NK-92 treated with Interleukin-12 subunit alpha and Interleukin-12 subunit beta, amount 100 ng/mL, for 24 hours (cell line): ENCODE measurements at places on chromosomes 2 and 18.

- no peak for DNase-seq
Observed at GRCh38 chr2:99694331-99694730, 204.5 kb upstream of the REV1 start.

- DNase-seq = no peak
Observed at GRCh38 chr2:96254571-96254970, 11.2 kb downstream of the TMEM127 start.

DNA sequence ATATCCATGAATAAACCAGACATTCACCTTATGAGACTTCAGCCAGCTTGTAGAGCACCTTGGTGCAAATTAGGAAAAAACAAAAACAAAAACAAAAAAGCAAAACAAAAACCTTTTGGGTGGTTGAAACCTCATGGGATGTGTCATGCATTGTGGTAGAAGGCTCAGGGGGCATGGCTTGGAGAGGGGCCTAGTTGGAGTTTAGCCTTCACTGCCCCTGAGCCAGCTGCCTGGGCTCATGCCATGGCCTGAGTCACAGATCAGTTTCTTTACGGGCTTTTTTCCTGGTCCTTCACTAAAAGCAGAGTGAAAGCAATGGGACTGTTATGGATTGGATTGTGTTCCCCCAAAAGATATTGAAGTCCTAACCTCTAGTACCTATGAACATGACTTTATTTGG, 22.0 kb upstream of the DAPL1 start:
- DNase-seq = no peak

DNA sequence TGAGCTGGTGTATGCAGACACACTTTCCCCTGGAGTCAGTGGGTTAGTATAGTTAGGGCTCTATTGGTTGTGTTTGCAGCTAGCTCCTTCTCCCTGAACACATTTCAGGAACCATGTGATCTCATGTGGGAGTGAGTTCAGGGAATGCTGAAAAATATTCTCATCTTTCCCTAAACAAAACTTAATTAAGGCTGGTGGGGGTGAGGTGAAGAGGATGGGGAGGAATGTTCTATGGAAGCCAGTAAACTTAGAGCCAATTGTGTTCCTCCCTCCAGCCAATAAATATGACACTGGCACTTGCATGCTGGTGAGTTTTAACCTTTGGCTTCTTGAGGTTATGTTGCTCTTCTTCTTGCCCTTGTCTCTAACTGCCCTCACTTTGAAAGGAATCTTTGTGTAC, 952 bp downstream of the MGAT5 start:
- no peak for DNase-seq

DNA sequence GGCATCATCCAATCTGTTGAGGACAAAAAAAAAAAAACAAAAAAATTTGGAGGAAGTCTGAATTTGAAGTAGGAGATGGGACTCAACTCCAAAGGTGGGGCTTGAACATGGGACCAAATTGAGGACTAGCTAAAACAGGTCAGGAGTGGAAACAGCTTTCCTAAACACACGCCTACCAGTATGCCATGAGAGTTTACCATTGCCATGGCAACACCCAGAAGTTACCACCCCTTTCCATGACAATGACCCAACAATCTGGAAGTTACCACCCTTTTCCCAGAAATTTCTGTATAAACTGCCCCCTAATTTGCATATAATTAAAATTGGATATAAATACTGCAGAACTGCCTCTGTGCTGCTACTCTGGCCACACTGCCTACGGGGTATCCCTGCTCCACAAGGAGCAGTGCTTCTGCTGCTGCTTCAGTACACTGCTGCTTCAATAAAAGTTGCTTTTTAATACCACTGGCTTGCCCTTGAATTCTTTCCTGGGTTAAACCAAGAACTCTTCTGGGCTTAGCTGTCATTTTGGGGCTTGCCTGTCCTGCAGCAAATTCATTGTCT, 73.3 kb upstream of the FSIP2 start:
- DNase-seq = no peak

DNA sequence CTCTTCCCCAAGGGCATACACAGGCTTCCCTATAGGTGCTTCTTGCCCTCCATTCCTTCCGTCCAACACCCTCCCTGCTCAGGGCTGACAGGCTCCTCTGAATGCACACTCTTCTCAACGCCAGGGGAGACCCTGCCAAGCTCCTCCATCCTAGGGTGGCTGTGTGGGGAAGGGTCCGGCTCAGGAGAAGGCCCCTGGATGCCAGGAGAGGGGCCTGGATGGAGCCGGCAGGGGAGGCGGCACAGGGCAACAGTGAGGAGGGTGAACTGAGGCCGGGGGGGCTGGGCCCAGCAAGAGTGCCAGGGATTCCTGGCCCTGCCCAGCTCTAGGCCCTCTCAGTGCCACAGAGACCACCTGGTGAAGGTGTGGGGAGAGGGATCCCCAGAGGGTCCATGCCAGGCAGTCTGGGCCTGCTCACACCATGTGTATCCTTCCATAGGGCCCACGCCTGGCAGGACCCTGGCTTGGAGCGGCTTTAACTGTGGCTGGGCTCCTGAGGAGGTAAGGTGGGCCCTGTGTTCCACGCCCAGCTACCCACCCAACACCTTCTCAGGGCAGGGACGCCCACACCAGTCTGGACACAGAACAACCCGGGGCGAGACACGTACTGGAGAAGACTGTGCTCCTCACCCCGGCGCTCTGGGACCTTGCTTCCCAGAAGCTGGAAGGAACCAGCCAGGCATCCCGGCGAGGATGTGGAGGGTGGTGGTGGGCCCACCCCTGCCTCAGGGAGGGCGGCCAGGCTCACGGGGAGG, 26.6 kb downstream of the HS6ST1 start:
- no peak for DNase-seq

- DNase-seq = no peak
Observed at GRCh38 chr2:43846140-43846793, 7.5 kb downstream of the ABCG8 start.

DNA sequence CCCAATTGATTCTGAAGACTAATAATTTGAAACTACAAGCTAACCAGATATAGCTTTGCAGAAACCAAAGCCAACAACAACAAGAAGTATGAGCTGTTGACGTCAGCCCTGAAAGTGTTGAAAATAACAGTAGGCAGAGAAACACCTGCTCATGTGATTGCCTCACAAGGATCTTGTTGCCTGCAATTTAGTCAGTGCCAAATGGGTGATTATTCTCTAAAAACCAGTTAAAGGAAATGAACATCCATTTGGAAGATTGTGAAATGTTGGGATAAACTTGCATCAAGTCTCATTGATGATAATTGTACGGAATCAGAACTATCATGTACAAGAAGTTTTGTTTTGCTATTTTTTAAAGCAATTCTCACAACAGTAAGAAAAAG, 2.8 kb downstream of the CYTIP start:
- DNase-seq = no peak

DNA sequence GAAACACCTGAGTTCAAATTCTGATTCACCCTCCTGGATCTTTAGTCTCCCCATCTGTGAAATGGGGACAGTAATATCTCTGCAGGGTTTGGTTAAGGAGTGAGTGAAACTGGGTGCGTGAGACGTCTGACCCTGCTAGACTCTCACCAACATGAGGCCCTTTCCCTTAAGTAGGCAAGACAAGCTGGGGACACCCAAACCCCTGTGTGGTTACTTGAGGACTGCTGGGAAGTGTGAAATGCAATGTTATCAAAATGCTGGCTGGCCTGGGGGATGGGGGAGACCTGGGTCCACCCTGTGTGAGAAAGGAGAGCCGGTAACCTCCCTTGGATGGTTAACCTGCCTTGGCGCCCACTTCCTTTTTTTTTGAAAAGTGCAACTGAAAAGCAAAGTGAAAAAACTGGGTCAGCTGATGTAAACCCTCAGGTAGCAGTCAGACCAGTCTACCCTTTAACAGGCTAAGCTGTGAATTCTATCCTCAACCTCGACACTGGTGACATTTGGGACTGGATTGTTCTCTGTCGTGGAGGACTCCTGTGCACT, 82.3 kb downstream of the INPP5D start:
- peak; percentile 58 for DNase-seq

GRCh38 chr2:231803501-231804138, 17.4 kb downstream of the COPS7B start:
- no peak for DNase-seq

- DNase-seq = no peak
Observed at GRCh38 chr2:205720451-205720902, 38.2 kb downstream of the NRP2 start.

GRCh38 chr2:217789003-217789735, 213.6 kb downstream of the TNS1 start:
- peak; percentile 28 for DNase-seq

GRCh38 chr2:237134321-237135230, 48.9 kb downstream of the COPS8 start:
- DNase-seq = no peak

DNA sequence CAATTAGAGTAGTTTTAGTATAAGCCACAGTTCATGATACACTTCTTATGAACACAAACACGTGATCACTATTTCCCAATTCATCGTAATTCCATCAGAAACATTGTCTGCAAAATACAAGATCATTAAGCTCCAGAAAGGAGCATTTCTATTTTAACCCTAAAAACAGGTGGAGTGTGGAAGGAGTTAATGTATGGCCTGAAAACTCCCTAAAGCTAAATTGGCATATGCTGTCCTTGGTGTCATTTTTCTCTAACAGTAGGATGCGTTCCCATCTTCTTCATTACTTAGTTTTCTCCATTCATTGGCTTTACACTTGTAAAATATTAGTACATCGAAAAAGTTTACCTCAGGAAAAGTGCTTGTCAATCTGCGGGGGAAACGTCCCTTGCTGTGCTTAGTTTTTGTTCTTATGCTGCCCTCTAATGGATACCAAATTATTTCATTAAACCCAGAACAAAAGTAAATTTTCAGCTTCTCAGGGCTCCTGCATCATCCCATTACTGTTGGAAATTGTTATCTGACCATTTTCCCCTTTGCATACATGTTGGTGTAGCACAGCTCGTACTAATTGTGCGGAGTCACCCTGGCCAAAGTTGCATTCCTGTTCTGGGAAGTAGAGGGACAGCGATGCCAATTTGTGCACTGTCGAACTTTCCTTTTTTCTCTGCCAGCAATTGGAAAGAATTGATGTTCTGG, 153.4 kb downstream of the GPD2 start:
- DNase-seq = no peak

- no peak for DNase-seq
Observed at GRCh38 chr18:40855661-40856060, 1099.4 kb upstream of the PIK3C3 start.

DNA sequence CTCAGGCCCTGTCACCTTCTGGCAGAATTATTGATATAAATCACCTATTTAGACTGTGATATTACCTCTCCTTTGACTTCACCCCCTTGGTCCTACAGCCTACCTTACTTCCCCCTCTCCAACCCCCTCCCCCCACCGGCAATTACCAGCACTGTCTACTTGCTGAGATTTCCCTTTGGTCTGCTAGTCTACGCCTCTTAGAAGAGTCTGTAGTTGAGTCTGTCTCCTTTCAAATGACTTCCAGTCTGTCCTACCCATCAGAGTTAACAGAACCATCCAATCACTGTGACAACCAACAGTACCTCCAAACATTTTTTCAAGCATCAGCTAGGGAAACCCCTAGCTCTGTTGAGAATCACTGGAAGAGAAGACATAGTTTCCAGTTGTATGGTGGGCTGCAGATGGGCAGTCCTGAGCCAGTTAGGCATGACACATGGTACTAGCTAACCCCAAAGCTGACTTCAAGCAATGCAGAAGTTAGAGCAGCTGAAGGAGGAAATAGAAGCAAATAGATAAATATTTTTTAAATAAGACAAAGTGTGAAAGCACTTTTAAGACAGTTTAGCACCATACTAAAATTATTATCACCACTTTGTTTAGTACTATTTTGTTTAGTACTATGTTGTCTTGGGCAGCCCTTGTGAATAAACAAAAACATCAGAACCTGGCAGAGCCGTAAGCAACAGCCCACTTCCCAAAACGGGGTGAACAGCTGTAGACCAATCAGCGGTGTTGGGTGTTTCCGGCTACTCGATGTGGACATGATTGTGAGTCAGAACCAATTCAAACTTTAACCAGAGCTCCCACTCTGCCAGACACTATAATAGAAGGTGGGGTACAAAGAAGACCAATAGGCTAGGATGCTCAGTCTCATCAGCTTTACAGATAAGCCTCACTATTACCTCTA, 2.7 kb upstream of the ASNSD1 start:
- DNase-seq = no peak

DNA sequence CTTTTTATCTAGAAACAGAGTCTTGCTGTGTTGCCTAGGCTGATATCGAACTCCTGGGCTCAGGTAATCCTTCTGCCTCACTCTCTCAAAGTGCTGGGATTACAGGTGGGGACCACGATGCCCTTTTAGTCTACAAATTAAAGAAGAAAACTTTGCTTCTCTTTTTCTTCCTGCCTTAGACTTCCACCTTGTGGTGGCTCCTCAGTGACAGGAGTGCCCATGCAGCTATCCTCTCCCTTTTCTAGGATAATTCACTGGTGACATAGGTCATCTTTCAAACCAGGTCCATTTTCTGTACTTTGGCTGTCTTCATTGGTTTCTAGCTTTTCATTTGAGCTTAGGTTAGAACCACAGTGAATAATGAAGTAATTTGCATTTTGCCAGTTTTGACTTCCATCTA, 13.6 kb downstream of the DCAF17 start:
- no peak for DNase-seq

- DNase-seq = no peak
Observed at GRCh38 chr2:163757814-163758213, 22.0 kb upstream of the FIGN start.

GRCh38 chr2:118121101-118121500, 32.8 kb downstream of the INSIG2 start:
- no peak for DNase-seq

DNA sequence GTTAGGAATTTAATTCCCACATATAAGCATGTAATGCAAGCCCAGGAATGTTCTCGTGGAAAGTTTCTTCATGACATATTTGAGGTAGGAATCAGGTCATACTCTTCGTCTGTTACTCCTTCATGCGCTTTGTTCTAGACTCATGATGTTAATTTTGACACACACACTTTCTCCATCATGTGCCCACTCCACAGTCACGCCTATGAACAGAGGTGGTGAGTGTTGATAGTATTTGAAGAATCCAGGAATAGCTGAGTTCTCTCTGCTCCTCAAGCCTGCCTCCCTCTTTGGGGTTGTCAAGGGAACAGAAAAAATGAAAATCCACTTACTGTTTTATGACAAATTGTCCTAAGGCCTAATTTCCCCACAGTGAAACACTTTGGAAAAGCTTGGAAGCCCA, 117.3 kb upstream of the SERPINE2 start:
- no peak for DNase-seq

- no peak for DNase-seq
Observed at GRCh38 chr2:161857920-161858319, 216.1 kb downstream of the DPP4 start.
